ENCODE measurements at places on chromosomes 1 and 21.
A peak's percentile ranks its signal among the peaks of the same experiment; 100 is the strongest.

- no peak for DNase-seq
Observed at GRCh38 chr1:64182207-64182606, 21.2 kb upstream of the UBE2U start.

DNA sequence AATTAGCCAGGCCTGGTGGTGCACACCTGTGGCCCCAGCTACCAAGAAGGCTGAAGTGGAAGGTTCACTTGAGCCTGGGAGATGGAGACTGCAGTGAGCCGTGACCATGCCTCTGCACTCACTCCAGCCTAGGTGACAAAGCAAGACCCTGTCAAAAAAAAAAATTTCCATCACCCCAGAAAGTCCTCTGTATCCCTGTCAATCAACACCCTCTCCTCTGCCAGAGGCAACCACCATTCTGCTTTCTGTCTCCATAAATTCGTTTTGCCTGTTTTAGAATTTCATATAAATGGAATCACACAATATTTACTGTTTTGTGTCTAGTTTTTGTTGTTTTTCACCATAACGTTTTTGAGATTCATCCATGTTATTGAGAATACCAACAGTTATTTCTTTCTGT lies 141.6 kb upstream of the SLC45A1 start:
- DNase-seq, result no peak

DNA sequence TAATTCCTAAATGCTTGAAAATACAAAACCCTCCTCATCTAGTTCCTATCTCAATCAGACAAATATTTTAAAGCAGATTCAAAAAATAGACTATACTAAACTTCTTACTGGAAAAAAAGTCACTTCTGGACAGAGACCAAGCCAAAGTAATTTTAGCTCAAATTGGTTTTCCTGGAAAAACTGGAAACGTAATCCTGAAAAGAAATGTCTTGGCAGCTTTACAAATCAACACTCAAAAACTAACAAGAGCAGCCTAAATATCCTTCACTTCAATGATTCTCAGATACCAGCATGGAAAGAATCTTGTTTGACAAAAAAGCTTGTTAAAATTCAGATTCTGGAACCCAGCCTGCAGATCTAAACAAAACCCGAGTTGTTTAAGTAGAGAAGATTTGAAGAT lies 9.1 kb upstream of the GPR88 start:
- DNase-seq, result no peak

GRCh38 chr1:46148318-46148717 lies 15.9 kb upstream of the PIK3R3 start:
- DNase-seq, result no peak

- no peak for DNase-seq
Observed at GRCh38 chr1:101142244-101142643, 94.6 kb upstream of the S1PR1 start.

GRCh38 chr1:7610106-7610731 lies 160.9 kb upstream of the VAMP3 start:
- DNase-seq, result no peak

DNA sequence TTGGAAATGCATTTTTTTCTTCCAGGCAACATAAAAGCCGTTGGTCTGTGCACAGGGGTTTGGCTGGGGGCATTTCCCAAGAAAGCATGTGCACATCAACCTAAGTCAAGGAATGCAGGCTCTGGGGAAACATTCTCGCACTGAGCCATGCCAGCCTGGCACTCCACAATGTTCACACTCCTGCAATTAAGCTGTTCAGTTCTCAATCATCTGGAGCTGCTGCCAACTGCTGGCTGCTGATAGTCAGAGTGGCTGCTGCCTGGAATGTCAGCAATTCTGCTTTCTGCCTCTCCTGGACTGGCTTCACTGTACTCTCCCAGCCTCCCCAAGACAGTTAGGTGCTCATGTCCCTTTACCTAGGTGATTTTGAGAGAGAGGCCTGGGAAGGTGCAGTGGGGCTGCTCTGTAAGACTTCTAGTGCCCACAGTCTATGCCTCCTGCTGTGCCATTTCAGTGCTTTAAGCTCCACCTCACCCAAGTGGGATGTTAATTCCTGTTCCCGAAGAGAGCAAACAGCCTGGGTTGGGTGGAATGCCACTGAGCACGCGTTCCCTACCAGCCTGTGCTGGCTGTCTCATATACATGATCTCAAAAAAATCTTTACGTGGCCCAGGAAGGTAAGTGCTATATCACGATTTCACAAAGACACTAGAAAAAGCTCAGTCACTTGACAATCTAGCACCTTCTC lies 131.7 kb downstream of the BRINP2 start:
- DNase-seq, result no peak

DNA sequence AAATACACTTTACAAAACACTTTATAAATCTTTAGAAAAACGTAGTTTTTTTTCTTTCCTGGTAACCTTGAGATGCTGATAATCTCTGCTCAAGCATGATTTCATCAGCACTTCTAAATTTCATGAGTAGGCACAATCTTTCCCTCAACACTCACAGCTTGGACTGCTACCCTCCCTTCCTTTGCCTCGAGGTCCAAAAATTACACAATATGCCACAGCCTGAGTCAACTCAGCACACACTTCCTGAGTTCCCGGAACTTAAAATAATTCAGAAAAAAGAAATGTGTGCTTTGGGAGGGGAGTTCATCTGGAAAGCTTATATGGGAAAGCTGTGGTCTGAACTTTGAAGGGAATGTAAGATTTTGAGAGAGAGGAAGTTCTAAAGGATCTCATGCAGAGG lies 5.9 kb downstream of the CLCA2 start:
- DNase-seq, result no peak

GRCh38 chr1:66278260-66279021 lies 255.5 kb upstream of the SGIP1 start:
- no peak for DNase-seq

- DNase-seq, result peak; percentile 34
Observed at GRCh38 chr1:9573723-9574122, 15.0 kb upstream of the TMEM201 start.

- no peak for DNase-seq
Observed at GRCh38 chr21:45811136-45811535, 167.6 kb downstream of the PCBP3 start.

GRCh38 chr1:39091845-39092645 lies 65.9 kb downstream of the NDUFS5 start:
- peak; percentile 76 for DNase-seq

DNA sequence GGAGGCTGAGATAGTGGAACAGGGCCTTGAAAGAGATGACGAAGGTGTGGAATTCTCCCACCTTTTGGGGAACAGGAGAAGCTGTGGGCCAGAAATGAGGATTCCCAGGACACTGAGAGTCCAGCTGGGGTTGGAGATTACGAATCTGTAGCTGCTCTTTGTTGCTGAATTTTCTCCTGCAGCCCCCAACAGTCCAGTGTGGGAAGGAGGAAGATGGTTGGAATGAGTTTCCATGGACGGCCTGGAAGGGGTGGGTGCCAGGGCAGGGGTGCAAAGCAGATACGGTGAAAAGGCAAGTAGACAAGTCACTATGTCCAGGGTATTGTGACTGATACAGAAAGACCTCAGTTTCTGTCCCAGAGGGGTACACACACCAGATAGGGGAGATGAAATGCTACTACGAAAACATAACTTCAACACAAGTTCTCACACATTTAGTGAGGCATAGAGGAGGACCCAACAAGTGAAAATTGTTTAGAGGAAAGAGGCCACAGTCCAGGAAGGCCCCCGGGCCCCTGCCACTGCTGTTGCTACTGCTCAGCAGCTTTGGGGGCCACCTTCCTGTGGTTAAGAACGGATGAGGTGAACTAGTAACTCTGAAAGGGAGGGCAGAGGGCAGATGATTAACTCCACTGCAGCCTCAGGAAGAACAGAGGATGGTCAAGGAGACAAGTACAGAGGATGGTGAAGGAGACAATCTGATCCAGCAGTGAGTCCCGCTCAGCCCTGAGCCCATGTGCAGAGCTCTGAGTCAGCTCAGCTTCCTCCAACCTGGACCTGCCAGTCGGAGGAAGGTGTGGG lies 7.3 kb downstream of the CD244 start:
- DNase-seq, result no peak

DNA sequence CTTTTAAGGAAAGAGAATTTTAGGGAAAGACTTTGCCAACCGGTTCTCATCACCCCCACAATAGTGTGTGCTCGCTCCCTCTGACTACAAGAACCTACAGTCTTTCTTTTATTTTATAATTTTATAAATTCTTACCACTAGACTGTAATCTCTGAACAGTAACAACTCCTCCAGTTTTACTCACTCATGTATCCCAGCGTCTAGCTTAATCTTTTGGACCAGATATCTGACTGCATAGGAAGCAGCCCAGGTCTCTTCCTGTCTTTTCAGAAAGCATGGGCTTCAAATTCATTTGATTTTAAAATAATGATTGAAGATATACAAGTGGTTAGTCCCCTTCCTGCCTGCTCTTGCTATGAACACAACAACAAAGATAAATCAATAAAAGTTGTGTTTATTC lies 19.0 kb upstream of the DUSP10 start:
- DNase-seq, result no peak

- no peak for DNase-seq
Observed at GRCh38 chr1:184893695-184894094, 80.6 kb downstream of the NIBAN1 start.

DNA sequence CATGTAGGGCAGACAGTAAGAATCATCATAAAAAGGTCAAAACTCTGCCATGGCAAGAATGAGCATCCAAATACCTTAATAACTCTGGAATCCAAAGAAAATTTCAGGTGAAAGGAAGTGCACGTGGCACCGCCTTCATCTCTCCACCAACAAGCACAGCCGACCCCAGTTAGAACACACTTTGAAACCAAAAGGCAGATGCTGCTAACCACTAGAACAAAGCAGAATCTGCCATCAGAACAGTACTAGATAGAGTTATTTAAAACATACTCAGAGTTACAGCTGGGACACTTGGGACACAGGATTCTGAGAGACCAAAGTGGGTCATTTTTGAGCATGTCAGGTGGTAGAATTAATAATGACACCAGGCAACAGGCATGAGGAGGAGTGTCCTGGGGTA lies 106.7 kb upstream of the SOD1 start:
- no peak for DNase-seq

- DNase-seq, result no peak
Observed at GRCh38 chr1:37995751-37996345, 6.0 kb upstream of the SF3A3 start.

- no peak for DNase-seq
Observed at GRCh38 chr1:21295002-21295401, 4.7 kb upstream of the ECE1 start.

DNA sequence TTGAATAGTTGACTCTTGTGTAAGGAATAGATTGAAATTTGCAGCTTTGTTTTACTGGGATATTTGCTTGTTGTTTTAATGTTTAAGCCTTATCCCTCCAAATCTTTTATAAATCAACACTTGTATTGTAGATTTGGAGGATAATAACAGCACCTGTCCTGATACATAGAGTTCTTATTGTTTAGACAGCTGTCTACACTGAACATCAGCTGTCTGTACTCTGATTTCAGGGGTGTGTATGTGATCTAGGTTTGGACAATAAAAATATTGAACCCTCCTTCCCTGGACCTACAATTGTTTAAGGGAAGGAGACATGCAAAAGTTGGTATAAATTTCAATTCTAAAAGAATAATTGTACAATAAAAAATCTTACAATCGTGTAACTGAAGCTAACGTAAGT lies 48.3 kb upstream of the DPH5 start:
- DNase-seq, result no peak

DNA sequence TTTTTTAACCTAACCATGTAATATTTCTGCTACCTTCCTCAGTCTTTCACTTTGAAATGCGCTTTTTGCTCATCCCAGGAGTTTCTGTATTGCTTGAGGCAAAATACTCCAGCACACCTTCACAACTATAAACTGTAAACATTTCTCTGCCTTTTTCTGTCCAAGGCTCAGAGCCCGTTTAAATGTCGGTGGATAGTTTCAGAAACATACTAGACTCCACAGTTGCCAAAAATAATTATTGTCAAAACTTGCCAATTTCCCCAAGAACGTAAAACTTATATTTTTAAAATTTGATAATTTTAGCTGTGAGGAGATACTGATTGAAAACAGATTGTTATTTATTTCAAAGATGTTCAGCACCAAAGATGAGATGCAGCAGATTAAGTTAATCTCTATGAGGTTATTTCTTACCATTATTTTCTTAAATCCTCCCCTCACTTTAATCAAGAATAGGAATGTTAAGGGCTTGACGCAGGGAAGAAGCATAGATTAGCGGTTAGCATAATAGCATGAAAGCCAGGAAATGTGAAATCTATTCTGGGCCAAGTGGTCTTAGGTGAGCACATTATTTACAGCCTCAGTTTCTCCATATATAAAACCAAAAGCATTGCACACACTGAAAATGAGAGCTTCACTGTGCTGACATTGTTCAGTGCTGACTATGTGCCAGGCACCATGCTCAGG lies 91.5 kb upstream of the ESRRG start:
- no peak for DNase-seq

- DNase-seq, result peak; percentile 40
Observed at GRCh38 chr1:185208626-185209180, 51.7 kb downstream of the SWT1 start.

- no peak for DNase-seq
Observed at GRCh38 chr1:208601561-208601960, 357.4 kb upstream of the PLXNA2 start.

DNA sequence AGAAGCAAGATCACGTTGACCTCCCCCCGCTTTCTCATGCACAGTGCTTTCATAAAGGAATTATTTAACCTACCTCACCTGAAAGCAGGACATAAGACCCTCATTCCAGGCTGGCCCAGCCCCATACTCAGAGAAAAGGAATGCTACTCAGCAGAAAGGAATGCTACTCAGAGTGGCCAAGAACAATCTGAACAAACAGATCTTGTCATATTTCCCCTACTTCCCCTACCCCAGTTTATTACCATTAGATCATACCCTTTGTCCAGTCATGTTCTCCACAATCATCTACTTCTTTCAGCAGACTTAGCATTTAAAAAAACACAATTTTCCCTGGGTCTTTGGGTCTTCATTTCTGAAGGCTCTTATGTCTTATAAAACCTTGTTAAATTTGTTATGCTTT lies 89.8 kb downstream of the SLC16A1 start:
- no peak for DNase-seq

GRCh38 chr21:45295576-45296365 lies 8.1 kb upstream of the POFUT2 start:
- DNase-seq, result no peak

- no peak for DNase-seq
Observed at GRCh38 chr21:16211339-16212303, 481.8 kb downstream of the USP25 start.

DNA sequence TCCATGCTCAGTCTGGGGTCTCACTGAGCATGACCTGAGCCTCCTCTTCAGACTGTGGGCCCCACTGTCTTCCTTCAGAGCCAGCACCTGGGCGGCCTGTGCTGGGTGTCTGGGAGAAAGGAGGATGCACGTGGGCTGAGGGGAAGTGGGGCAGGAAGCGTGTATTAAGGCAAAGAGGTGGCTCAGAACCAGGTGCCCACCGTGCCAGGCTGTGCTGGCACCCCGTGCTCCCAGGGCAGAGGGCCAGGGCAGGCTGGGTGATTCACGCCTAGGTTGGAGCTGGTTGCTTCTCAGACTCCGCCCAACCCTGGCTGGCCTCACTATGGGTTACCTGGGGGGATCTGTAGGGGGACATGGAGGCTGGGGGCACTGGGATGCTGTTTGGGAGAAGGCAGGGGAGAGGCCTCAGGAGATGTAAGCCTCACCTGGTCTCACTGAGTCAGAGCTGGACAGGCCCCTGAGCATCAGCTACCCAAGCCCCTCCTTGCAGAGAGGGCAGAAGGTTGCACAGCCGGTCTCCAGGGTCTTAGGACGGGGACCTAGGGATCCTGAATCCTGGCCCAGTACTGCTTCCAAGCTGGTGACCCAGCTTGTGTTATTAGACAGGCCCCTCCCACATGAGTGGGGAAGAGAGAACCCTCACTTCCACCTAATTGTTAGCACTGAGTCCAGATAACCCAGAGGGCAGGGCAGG lies 18.6 kb upstream of the PADI1 start:
- no peak for DNase-seq

- DNase-seq, result no peak
Observed at GRCh38 chr1:200895443-200895789, 716 bp downstream of the INAVA start.
